Stimulated activated CD8-positive, alpha-beta memory T cell treated with anti-CD3 and anti-CD28 coated beads, Interleukin-4, amount 100 ng/mL, for 4 hours (primary cell): ENCODE measurements at places on chromosomes 7 and 10.

DNA sequence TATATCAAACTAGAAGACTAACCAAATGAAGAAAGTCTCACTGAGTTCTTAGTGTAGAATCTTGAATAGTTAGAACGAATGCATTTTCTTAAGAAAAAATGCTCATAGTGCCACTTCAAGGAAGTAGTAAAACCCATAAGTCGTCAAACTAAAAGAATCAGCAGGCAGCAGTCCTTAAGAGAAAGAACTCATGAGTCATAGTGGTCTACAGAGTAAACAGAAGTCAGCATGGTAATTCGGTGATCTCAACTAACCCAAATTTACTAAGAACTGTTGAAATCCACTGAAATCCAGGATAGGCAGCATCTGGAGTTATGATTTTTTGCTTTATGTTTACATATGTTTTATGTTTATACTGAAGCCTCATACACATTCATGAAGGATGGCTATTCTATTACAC is 256.2 kb downstream of the LHFPL3 start:
- no peak for DNase-seq

- no peak for DNase-seq
Measured at GRCh38 chr10:18282094-18282493, 141.9 kb downstream of the CACNB2 start.

DNA sequence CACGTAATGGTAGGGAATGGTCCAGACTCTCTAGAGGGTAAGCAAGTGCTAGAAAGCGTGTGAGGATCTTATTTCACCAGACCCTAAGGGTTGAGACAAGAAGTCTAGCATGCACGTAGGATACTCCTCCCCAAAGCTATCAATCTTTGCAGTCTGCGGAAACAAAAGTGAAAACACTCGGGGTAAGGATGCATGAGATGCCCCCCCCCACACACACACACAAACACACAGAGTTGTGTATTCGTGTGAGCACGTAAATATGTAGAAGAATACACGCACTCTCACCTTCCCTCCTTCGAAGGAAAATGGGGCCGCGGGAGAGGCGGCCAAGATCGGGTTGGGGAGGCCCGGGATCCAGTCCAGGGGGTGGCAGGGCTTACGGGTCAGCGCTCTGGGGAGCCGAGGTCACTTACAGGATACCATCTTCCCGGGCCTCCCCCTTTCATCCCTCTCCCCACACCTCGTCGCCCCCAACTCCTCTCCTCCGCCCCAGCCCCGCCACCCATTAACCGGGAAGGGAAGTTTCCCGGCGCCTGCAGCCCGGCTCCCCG is 455 bp downstream of the CUL2 start:
- DNase-seq: no peak

- no peak for DNase-seq
Measured at GRCh38 chr10:22727663-22728062, 13.3 kb upstream of the PIP4K2A start.
